ENCODE measurements at places on chromosomes 2 and 18.

GRCh38 chr2:43199492-43200488 is 26.6 kb downstream of the ZFP36L2 start:
- DNase-seq = no peak

GRCh38 chr2:83756219-83756618 is 702.9 kb downstream of the SUCLG1 start:
- DNase-seq = no peak

- no peak for DNase-seq
These were observed 12.3 kb downstream of the MERTK start for GRCh38 chr2:111910609-111911277.

GRCh38 chr2:40540026-40540425 is 88.1 kb upstream of the SLC8A1 start:
- DNase-seq = no peak

GRCh38 chr2:237693291-237693994 is 66.1 kb downstream of the LRRFIP1 start:
- DNase-seq = no peak

DNA sequence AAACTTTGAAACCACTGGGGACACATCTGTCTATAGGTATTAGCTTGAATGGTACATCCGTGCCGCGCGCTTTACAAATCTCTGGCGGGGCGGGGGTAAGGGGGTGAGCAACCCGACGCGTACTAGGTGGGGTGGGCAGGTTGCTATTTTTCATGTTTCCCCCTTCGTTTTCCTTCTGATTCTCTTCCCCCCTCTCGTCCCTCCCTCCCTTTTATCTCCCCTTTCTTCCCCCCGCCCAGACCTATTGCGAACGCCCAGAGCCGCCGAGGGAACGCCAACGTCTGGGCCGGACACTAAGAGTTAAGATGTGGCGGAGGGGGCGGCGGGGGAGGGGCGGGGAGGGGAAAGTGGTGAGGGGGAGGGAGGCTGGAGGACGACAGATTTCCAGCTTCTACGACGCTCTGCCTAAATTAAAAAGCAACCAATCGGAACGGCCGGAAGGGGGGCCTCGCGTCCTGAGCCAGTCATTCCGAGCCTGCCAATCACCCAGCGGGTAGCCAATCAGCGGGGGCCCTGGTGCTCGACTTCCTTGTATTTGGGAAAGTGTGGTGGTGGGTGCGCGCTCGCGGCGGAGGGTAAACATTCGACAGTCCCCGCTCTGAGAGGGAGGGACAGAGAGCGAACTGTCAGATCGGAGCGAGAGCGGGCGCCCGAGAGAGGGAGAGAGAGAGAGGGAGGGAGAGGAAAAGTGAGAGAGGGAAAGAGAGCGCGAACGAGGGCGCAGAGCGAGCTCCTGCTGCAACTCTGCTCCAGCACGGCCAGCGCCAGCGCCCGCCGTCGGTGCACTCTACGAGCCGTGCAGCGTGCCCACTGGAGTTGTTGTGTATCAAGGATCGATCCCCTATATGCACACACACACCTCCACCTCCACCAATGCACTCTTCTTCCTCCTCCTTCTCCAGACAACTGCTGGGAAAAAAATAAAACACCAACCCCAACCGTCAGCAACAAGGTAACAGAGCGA is at the start of gene POU3F3:
POU3F3 (plus strand) TSS at position 582 of the 964 bp plus-strand sequence. CDS start 1,396 bp downstream, outside the sequence.
- DNase-seq = peak; percentile 83

DNA sequence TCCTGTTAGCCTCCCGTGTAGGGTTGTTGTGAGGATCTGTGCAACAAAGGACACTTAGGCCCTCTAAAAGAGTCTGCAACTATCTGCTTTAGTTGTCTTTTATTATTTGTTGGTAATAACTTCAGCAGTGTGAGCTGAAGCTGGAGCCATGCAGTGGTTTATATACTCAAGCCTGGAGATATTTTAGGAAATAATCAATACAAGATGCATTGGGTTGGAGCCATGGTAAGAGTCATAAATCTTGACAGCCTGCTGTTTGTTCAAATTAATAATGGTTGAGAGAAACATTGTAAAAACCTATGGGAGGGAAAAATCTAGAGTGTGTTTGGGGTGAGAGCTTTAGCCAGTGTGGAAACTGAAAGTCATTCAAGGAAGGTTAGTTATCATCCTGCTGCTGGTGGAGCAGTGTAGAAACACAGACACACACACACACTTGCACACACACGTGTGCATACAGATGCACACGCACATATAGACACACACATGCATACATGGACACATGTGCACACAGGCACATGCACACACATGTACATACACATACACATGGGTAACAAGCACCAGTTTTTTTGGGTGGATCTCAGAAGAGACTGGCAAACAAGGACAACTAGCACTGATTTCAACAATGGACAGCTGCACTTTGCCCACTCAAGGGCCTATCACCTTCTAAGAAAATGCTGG is 51.0 kb downstream of the ACOXL start:
- no peak for DNase-seq

DNA sequence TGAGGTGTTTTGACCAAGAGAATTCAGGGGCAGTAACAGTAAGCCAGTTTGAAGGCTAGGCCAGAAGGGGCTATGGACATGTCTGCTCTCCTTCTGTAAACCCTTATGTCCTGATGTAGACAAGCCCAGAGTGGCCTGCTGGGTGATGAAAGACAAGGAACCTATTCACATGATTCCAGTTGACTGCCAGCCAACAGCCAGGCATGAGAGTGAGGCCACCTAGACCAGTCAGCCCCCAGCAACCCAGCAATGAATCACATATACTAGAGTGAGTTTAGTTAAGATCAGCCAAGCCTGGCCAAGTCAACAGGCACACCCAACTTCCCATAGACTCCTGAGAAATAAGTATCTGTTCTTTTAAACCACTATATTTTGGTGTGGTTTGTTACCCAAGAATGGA is 1889.7 kb upstream of the CELF4 start:
- no peak for DNase-seq

DNA sequence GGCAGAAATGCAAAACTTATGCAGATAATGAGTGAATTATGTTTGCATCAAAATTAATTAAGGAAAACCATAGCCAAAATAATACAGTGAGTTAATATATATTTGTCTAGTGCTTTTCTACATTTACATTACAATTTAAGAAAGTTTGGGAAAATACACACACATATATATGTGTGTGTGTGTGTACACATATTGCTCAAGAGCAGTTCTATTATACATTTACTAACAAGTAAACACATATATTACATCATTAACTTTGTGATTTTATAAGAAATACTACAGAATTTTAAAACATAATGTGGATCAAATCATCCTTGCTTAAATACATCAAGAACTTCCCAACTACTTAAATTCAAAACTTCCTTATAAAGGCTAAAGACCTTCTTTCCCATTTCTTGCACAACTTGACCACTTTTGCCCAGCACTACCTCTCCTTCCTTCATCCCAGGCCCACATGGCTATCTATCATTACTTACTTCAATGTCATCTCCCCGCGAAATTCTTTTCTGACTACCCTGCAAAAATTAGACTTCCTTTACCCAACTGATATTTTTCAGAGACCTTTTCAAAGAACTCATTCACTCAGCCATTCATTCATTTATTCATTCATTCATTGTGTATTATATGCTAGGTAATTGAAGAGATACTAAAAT is 68.4 kb downstream of the COL5A2 start:
- DNase-seq = no peak

DNA sequence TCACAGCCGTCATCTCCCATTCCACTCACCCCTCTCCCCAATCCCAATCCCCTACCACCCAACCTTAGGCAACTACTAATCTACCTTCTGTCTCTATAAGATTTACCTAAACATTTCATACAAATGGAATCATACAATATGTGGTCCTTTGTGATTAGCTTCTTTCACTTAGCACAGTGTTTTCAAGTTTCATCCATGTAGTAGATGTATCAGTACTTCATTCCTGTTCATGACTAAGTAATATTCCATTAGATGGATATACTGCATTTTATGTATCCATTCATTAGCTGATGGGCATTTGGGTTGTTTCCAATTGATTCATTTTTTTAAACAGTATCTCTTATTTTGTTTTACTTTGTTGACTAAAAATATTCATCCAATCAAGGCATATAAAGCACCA is 109.6 kb downstream of the CDH2 start:
- no peak for DNase-seq

DNA sequence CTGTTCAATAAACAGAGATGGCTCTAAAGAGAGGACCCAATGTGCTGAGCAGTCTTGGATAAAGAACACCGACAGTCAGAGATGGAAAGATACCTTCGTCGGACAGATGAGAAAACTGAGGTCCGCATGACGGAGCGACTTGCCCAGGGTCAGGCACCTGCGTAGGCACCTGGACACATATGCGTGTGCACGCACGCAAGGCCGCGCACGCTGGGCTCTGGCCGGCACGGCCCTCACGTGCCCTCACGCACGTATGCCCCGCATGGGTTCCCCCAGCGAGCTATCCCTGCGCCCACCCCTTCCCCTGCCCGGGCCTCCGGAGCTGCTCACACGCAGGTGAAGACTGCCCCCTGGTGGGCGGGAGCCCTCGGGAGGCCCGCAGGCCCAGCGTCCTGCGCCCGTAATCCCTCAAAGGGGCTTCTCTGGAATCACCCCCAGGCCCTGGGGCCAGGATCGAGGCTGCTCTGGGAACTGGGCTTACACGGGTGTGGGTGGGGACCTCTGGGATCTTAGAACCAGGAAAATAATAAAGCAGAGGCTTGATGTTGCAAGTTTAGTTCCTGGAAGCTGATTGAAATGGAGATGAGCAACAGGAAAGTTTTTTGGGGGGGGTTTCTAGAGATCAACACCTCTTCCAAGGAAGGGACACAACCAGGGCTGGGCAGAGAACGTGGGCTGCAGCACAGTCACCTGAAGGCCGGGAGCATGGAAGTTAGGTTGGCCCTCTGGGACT is 246.3 kb downstream of the TNS1 start:
- DNase-seq = no peak

DNA sequence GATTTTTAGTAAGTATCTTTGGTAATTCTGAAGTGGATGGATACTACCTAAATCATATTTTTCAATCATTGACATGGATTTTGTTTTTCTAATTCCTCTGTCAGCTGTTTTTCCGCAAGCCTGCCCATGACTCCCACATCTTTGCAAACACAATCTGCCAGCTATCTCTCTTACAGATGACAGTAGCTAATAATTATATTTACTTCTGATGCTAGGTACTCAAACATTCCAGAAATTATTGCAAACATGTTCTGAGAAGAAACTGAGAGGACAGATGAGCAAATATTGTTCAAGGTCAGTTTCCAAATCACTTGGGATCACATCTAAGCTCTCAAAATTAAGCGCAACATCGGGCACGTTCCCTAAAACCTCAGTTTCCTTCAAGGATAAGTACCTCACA is 270.0 kb upstream of the CDH19 start:
- DNase-seq = no peak

- no peak for DNase-seq
These were observed 11.8 kb downstream of the ARHGAP25 start for GRCh38 chr2:68746408-68746807.

DNA sequence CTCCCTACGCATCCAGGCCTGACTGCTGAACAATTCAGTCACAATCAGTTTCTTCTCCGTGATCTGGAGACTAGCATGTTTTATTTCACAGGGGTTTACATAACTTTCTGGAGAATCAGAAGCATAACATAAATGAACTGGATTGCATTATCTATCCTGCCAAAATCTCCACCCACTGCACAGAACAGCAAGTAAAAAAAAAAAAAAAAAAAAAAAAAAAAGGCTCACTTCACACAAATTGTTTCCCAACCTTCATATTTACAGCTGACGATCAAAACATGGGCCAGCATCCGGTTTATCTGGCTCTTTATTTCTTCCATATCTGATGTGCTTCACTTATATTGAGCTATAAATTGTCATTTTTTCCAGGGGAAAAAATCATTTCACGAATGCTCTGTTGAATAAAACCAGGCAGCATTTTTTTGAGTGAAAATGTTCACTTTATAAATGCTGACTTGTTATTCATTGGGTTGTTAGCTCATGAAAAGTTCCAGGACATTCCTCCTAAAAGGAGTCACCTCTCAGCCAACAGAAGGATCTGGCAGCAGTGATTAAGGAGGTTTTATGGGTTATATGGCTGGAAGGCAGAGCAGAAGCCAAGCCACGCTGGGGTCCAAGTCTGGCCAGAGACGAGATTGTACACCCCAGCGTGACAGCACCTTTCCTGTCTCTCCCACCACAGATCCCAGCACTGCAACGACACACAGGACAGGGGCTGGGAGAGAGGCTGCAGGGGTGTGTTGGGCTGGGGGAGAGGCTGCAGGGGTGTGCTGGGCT is 51.2 kb upstream of the GLI2 start:
- no peak for DNase-seq

DNA sequence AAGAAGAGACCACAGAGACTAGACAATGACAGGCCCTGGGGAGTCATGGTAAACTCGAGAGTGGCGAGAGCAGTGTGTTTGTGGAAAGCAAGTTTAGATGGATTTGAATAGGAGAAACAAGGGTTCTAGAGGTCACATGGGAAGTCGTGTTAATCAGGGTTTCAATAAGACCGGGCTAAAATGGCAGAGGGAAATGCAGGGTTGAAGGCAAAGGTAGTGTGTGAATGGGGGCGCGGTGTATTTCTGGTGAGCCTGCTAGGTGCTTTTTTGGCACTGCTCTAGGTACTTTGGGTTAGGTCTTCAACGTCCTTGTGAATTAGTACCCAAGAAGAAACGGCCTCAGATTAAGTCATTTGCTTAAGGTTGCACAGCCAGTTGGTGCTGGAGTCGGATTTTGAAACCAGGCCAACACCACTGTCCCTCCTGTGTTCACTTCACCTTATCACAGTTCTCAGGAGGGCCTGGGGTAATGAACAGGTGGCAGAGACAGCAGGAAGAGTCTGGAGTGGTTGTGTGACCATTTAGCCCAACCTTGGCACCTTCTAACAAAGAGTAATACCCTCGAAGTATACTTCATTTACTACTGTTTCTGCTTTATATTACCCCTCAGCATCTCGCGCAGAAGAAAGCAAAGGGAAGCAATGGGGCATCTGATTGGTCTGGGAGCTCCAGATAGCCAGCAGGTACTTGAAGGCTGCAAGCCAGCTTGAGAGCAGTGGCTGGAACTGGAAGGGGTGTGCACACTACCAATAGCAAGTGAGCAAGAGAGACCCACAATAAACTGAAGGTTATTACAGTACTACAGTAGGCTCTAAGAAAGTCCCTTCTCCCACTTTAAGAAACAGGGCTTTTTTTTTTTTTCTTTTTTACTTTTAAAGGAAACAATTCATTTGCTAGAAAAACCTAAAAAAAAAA is 33.4 kb upstream of the GAREM2 start:
- no peak for DNase-seq

DNA sequence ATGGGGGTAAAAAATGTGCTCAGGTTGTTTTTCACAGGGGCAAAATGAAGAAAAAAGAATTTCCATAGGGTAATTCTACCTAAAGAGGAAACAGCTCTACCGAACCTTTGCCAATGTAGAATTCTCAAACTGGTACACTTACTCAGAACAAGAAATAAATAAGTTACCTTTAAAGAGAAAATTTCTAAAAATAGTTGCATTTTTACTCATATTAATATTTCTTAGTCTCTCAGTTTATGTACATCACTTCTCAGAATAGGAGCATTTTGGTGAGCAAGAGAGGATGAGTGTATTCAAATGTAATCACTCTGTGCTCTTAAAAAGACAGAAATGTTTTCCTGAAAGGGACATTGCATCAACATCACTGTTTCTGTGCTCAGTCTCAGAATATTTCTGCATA is 574.7 kb upstream of the SLC8A1 start:
- DNase-seq = no peak

GRCh38 chr2:196427986-196428634 is 211.4 kb upstream of the CCDC150 start:
- DNase-seq = no peak

Measured in NCI-H774 (cell line).